H9 (cell line): ENCODE measurements at places on chromosomes 4 and X.

DNA sequence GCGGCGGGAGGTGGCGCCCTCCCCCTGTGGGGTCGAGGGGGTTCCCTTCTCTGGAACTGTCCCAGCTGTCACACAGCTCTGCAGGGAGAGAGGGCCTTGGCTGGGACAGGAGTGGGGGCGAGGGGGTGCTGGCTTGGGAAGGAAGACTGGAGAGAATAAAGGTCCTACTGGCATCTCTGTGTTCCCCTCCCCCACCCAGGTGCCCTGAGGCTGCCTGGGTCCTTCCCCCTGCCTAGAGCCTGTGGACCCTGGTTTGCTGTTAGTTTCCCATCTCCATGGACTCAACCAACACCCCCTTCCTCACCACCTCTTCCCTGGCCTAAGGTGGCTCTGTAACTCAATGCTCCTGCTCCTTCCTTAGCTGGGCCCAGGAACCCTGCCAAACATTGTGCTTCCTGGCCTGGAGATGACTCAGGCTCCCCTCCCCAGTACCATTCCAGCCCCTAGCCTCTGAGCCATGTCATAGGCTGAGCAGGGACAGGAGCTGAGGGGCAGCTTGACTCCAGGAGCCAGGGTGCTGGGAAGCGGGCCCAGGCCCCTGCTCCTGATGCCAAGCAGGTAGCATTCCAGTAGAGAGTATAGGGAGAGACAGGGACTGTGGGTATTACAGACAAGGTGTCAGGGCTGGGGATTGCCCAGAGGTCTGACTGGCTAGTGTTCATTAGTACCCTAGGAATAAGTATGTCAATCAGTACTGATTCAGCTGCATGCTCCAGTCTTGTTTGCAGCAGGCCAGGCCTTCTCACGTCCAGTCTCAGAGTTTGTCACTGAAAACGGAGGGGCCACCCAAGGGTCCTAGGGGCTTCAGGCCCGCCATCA, 100.7 kb downstream of the EFNB1 start:
- no peak for DNase-seq

GRCh38 chrX:17520016-17520615, 145.1 kb downstream of the NHS start:
- DNase-seq, result no peak

DNA sequence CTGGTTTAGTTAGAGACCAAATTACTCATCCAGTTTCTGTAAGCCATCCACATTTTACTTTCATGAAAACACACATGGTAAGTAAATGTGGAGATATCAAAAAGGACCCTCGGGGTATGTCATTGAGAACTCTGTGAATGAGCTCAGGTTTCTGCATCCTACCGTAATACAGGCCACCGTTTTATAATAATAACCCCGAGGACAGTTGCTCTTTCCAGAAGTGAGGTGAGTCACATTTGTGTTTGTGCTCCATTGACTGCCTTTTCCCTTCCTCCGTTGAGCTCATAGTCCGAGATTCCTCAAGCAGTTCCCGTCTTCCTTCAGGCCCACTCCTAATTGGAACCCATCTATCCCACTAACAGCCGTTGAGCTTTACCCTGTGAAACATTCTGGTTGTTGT, 95.3 kb downstream of the GRID2 start:
- DNase-seq, result no peak

DNA sequence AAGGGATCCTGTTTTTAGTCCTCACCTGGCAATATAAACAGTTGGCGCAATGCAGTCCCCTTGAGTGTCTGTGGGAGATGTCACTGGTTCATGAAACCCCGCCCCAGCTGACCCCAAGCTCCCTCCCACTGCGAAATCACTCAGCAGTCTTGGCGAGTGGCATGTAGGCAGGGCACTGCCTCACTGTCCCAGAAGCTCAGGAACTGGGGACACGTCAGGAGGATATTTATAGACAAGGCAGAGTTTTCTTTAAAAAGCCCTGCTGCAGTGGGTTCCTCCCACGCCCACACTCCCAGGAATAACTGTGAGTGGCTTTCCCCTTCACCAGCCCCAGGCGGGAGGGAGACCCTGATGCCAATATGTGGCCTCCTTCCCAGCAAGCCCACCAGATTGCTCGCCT, 44.3 kb upstream of the PPP2R2C start:
- no peak for DNase-seq

DNA sequence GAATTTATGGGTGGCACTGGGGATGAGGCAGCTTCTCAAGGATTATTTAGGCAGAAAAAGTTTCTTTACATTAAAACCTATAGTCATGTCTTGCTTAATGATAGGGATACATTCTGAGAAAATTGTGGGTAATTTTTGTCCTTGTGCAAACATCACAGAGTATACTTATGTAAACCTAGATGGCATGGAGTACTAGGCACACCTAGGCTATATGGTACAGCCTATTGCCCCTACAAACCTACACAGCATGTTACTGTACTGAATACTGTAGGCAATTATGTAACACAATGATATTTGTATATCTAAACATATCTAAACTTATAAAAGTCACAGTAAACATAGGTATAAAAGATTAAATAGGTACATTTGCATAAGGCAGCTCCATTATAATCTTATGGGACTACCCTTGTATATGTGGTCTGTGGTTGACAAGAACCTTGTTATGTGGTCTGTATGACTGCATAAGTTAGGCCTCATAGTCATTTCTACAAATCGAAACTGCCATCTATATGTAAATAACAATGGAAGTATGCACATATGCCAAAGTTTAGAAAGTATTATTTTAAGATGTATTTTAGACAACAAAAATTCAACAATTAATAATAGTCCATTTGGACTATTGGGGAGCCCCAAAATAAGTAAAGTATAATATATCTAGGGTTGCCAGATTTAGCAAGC, 87.3 kb downstream of the CFAP299 start:
- DNase-seq, result no peak

- peak; percentile 31 for DNase-seq
These were observed 689 bp upstream of the DCHS2 start for GRCh38 chr4:154492288-154492687.

DNA sequence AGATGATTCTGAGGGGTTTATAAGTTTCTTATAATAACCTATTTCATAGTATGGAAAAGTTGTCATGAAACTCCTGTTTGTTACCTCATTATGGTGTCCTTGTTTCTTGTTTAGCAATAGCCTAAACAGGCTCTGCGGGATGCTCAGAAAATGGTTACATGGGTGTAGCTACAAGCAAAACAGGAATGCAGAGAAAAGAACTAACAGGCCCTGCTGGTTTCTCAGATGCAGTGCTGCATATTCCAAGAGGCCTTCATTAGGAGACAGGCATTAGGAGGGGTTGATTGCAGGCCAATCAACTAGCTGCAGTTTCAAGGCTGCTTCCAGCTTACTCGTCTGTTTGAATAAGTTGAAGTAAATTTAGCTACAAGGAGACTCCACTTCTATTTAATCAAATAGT, 37.6 kb upstream of the HPGD start:
- DNase-seq, result peak; percentile 45

- DNase-seq, result no peak
These were observed 221.2 kb downstream of the KLHL13 start for GRCh38 chrX:117895418-117895817.

- DNase-seq, result peak; percentile 44
These were observed 13.9 kb upstream of the PCDH19 start for GRCh38 chrX:100424012-100424411.

DNA sequence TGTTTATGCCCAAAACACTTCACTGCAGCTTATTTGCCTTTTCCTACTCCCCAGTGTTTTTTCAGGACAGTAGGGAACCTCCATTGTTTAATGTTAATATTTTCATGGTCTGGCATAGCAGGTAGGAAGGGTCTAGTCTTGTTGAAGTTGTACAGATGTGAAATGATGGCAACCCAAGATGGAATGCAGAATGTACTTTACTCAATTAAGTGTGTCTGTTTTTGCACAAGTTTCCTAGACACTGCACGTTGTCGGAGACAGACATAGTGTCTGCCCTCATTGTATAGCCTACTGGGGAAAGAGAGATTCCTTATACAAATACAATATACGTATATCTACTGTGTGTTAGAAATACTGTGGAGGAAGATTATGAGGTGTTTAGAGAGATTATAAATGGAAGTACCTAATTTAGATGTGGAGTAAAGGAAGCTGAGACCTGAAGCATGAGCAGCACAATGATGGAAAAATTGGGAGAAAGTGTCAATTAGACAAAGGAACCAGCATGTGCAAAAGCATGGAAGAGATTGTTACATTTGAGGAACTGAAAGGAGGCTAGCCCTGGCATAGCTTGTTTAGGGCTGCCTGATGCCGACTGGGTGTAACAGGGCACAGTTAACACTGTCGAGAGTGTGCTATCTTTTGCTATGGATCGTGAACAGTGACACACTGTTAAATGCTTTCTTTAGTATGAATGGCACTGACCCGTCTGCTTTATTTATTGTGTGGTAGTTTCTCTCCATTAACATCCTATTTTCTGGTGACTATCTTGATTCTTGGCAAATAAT, 18.4 kb downstream of the CPEB2 start:
- DNase-seq, result no peak

DNA sequence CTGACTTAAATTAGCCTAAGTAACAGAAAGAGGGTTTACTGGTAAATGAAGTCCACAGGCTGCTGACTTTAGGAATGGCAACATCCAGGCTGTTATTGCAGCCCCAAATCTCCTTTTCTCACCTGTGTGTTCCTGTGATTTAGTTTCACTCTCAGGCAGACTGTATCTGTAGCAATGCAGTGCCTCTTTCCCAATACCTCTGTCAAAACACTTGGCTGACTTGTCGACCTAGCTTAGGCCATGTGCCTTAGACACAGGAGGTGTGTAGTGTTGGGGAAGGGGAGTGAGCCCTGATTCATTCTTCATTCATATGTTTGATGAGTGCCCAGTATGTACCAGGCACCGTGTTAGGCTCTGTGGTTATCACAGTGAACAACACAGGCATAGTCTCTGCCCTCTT, 46.9 kb downstream of the JADE3 start:
- DNase-seq, result no peak

DNA sequence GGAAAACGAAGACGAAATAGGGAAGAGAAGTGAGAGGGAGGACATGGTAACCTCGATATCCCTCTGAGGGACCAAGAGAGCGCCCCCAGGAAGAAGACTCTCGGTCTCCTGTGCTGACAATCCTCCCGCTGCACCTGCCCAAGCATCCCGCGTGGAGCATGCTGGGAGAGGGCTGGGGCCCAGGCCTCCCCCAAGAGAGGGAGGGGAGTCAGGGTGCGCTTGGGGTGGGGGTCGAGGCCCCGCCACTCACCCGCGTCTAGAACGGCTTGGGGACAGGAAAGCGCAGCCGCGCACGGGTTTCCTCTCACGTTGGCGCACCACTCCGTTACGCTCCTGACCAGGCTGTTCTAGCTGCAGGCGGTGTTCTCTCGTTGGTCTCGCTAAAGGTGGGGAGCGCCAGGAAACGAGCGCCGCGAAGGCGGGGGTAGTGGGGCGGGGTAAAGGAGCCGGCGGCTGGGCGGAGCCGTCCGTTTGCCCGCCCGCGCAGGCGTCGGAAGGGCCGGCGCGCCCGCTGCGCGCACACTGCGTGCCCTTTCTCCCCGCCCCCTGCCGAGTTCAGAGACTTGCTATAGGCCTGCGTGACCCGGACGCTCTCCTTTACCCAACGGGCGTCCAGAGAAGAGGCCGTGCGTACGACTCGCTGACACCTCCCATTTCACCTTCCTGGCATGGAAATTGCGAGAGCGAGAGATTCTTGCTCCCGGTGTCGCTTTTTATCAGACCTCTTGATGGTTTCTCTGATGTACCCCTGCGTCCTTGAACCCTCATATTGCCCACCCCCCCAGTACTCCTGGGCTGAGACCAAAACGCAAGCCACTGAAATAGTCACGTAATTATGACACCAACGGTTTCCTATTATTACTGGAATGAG, at the start of gene C1GALT1C1:
C1GALT1C1 (minus strand) TSS at position 388 of the 871 bp plus-strand sequence. CDS start 2,888 bp downstream, outside the sequence.
- peak; percentile 94 for DNase-seq

DNA sequence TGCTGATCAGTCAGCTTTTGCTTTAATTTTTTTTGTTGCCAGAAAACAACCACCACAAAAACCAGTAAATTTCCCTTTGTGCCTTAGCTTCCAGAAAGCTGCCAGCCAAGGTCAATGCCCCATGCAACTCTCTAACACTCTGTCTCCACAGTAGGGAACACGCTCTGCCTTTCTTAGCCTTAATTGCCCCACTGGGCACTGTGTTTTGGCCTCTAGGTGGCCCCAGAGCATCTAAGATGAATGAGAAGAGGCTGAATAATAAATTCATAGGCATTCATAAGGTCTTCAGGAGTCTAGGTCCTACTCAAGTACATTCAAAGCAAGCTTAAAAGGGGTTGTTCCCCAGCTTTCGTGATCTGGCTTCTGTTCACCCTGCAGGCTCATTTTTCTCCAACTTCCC, 57.7 kb upstream of the PASD1 start:
- DNase-seq, result no peak

GRCh38 chr4:4663028-4663427, 121.2 kb upstream of the STX18 start:
- no peak for DNase-seq

DNA sequence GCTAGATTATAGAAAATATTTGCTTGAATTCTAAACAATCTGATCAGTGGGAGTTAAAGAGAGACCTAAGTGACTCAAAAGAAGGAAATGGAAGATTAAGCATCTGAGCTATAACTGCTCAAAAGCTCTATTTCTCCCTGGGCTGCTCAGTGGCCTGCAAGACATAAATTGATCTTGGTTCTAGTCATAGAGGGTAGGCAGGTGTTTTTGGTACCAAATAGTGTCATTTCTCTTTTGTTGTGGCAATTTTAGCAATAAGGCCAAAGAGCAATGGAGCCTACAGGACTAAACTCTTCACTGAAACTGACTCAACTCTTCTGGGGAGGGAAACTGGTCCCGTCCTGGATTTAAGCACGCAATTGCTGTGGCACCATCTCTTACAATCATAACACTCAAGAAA, 33.9 kb upstream of the BMP2K start:
- no peak for DNase-seq

GRCh38 chr4:159508917-159509500, 406.1 kb downstream of the RAPGEF2 start:
- no peak for DNase-seq

GRCh38 chr4:101172369-101172768, 175.0 kb downstream of the PPP3CA start:
- no peak for DNase-seq
